ENCODE measurements at places on chromosomes 3 and 15.

- H3K4me1 ChIP-seq: peaks cover 13% of the 10 kb centered on the region
- DNase-seq: no peak
- no peak overlapping the region for H3K4me3 ChIP-seq
- H3K27me3 ChIP-seq: peaks cover 2% of the 10 kb centered on the region
These were observed 131.0 kb downstream of the RPLP1 start for GRCh38 chr15:69583626-69584025.

DNA sequence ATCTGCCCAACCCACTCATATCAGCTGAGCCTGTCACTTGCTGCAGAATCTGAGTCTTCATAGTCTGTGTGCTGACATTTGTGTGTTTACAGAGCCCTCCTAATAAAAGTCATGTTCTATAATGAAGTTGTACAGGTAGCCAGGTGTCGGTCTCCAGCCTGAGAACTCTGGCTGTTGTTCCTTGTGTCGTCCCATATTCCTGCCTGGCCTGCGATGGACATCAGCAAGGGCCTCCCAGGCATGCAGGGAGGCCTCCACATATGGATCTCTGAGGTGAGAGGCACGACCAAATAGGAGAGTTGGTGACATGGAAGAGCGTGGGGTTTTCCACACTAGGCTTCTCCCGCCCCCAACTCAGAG is 2.9 kb downstream of the VILL start:
- peaks cover 19% of the 10 kb centered on the region for H3K36me3 ChIP-seq
- peak overlapping the region; percentile 91 for H3K4me3 ChIP-seq
- no peaks in the 10 kb centered on the region for H3K27me3 ChIP-seq
- peak overlapping the region; percentile 93 for H3K27ac ChIP-seq

- no peak for DNase-seq
- H3K27me3 ChIP-seq: no peaks in the 10 kb centered on the region
- no peaks in the 10 kb centered on the region for H3K4me1 ChIP-seq
- no peaks in the 10 kb centered on the region for H3K36me3 ChIP-seq
- H3K27ac ChIP-seq: no peak overlapping the region
These were observed 109.3 kb downstream of the KCNMB2 start for GRCh38 chr3:178645503-178645902.

DNA sequence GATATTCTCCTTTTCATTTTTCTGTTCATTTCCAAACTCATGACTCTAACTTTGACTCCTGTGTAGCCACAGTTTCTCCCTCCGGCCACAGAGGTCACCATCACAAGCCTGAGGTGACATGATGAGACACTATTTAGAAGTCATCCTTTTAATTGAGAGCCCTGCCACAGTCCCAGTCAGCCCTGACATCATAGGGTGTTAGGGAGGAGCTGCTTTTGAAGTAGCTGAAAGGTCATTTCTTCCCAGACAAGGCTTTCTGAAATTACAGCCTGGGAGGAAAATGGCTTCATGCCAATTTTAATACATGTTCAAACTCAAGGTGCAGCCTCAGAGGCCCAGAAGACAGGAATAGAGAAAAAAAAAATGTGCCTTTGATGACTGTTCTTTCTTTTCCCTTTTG is 532.8 kb upstream of the TGFBR2 start:
- H3K4me3 ChIP-seq: no peak overlapping the region
- H3K27me3 ChIP-seq: no peaks in the 10 kb centered on the region
- peaks cover 2% of the 10 kb centered on the region for H3K4me1 ChIP-seq
- no peaks in the 10 kb centered on the region for H3K36me3 ChIP-seq
- H3K27ac ChIP-seq: no peak overlapping the region
